ENCODE measurements at places on chromosomes 2 and 18. TPM values are rescaled to one million over a fixed set of nuclear protein-coding genes. Genes with fewer than 3 reads are reported as not detected.

ARHGAP15 gene
- total RNA-seq: 167 TPM

COL4A3 gene
- 0.13 TPM for total RNA-seq

SERPINB10 gene
- not detected for total RNA-seq

NAT8 gene
- not detected for total RNA-seq

OTOF gene
- 22.2 TPM for total RNA-seq

KANSL1L gene
- 6.3 TPM for total RNA-seq

- no peak for DNase-seq
Measured at GRCh38 chr18:58532298-58532697, 96.6 kb downstream of the ALPK2 start.

DNA sequence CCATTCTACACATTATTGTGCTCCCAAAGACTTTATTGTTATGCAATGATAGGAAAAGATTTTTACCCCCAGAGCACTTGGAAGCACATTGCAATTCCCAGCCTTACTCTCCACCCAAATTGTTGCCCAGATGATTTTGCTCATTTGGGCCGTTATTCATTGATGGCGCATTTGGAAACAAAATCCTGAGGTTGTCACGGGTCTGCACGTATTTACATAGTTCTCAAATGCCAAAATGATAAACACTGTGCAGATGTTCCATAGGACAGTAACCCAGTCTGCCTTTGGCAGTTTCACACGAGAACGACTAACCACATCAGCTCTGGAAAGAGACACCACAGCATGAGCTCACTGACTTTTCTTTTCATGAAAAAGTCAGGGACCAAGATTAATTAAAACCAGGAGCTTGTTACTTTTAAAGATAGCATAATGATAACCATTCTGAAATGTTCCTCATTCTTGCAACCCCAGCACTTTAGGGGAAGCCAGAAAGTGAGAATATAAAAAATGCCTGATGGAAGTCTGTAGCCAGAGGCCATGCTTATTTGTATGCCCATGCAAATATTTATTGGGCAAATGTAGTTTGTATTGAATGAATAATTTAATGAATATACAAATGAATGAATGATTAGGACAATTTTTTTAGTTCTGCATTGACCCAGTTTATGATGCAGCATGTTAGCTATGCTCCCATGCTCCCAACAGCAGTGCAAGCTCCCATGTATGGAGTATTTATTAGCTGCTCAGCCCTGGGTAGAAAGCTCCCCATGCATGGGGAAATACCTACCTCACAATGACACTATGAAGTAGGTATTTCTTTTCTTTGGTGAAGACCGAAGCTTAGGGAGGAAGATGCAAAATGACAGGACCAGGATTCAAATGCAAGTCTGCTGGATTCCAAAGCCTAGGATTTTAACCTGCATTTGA, 84.6 kb downstream of the MAIP1 start:
- DNase-seq: no peak

GRCh38 chr2:128441341-128442052, 122.8 kb upstream of the HS6ST1 start:
- peak; percentile 6 for DNase-seq

DNA sequence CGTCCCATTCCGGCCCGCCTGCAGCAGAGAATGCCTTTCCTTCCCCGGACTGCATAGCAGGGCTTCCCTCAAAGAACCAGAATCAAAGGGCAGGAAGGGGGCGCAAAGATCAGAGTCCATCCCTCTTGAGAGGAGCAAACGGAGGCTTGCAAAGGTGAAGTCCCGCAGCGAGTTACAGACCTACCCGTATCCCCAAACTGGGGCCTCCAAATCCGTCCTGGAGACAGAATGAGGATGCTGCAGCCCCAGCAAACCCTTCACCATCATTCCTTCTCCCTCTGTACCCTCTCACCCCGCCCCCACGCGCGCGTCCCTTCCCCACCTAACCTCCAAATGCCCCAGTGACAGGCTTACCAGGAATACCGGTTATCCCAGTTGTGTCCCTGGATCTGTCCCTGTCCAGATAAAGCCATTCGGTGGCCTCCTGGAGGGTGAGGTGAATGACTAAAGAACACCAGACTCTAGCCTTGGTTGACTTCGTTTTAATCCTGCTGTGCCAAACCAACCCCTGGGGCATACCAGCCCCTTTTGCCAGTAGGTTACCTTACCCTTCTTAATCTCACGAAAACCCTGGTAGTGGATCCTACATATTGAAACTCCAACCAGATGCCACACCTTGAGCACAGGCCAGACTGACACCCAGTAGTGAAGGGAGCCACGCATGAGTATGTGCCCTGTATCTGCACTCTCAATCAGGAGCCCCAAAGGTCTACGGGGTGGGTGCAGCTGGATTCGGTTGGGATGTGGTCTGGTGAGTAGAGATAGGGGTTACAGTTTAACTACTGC, 961 bp upstream of the SLC40A1 start:
- no peak for DNase-seq

DNA sequence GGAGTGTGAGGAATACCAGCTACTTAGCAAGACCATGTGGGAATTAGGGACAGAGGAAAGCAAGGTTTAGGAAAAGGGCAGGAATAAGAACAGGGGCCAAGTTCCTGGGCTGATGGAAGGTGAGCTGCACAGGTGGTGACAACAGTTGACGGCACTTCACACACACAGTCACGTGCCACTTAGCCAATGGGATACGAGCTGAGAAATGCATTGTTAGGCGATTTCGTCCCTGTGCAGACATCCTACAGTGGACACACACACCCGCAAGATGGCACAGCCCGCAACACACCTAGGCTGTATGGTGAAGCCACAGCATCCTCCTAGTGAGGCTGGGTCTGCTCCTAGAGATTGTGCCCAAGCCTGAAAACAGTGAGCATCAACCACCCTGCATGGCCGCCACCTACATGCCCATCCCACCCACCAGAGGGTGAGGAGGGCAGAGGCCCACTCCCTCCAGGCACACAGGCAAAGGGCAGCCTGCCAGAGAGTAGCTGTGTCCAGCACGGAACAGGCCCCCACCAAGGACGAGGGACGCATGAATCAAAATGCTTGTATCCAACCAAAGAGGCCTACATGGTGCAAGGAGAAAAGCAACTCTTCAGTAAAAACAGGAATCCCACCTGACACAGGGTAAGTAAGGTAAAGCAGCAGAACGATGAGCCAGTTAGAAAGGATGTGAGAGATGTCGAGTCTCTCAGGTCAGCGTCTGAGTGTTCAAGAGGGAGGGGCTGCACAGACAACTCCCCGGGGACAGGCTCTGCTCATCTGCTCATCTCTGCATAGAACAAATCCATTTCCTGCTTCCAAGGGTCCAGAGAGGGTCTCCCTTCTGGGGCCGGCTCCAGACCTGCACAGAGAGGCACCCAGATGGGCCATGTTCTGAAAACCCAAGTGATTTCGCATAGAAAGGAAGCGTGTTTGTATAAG, 51.3 kb downstream of the ZNF516 start:
- peak; percentile 4 for DNase-seq

All from activated CD4-positive, alpha-beta memory T cell treated with anti-CD3 and anti-CD28 coated beads, Interleukin-2, amount 10 ng/mL, durations not matched to agents 7 days and 5 days (primary cell).